ENCODE measurements at places on chromosomes 1 and 21. TPM values are rescaled to one million over a fixed set of nuclear protein-coding genes. Genes with fewer than 3 reads are reported as not detected.

The VHLL gene
- not detected for total RNA-seq

DNA sequence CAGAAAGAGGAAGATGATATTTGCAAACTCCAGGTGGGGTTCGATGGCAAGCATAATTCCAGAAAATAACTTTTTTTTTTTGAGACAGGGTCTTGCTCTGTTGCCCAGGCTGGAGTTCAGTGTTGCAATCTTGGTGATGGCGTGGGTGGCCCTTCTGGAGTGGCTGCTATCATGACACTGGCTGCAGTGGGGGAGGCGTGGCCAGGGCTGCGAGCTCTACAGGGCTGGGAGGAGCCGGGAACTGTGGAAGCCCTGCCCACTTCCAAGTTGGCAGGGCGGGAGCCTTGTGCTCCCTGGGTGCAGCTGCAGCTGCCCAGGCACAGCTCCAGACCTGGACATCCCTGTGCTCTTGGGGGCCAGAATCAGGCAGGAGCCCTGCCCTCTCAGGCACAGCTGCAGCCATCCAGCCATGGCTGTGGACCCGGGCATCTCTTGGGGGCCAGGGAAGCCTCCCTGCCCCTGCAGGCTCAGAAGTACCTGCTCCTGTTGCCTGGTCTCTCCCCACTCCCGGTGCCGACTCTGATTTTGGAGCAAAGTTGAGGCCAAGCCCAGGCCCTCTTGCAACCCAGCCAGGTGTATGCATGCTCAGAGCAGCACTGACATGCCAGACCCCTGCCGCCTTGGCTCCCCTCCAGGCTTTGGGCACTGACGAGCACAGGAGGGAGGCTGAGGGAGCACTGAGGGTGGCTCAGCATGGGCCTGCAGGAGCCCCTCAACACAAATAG lies 7.2 kb upstream of the BCL10 start:
- peak; percentile 55 for DNase-seq

The HSD3B1 gene
- total RNA-seq = not detected

DNA sequence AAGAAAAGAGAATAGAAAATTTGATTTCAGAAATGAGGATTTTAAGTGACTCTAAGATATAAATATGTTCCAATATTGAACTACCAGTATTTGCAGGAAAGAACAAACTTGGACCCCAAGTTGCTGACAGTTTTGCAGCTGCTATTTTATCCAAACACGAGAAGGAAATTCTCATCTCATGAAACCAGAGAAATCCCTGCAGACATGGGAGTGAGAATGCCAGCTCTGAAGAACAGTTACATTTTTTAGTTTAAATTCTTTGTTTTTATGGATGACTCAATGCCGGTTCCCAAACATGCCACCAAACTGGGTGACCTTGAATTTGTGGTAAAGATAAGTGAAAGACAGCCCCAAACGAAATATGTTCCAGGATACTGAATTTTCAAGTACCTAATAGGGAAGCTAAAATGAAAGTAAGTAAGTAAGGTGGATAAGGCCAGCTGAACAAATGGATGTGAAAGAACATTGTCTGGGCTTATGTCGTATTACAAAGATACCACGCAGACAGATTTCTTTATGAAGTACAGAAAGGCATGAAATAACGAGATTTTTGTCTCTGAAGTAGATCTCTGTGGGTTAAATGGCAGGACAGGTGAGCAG lies 19.9 kb downstream of the TLR5 start:
- no peak for DNase-seq

The A3GALT2 gene
- not detected for total RNA-seq

- no peak for DNase-seq
Measured at GRCh38 chr21:14572204-14572780, 26.2 kb upstream of the SAMSN1 start.

All from Right ventricle myocardium superior (tissue), 1 donor.